Stimulated activated CD8-positive, alpha-beta memory T cell treated with anti-CD3 and anti-CD28 coated beads, Interleukin-7, amount 100 ng/mL, for 48 hours (primary cell): ENCODE measurements at places on chromosomes 11 and 22.

DNA sequence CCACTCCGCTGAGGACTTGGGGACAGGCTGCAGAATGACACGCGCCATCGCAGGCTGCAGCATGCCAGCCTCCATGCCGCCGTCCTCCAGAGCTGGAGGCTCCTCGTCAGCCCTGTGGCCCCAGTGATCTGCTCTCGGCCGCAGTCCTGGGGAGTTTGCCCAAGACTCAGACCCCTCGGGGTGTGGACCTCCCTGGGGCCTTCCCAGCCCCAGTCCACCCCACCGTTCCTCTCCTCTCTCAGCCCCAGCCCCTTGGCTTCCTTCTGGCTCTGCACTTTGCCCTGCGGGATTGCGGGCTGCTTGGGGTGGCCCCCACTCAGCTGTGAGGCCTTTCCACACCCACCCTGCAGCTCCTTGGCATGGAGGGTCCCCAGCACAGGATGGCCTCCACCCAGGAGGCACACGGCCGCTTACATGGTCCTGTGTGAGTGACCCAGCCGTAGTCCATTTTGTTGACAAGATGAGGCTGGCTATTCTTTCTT, 414.9 kb downstream of the TBC1D22A start:
- DNase-seq, result no peak

DNA sequence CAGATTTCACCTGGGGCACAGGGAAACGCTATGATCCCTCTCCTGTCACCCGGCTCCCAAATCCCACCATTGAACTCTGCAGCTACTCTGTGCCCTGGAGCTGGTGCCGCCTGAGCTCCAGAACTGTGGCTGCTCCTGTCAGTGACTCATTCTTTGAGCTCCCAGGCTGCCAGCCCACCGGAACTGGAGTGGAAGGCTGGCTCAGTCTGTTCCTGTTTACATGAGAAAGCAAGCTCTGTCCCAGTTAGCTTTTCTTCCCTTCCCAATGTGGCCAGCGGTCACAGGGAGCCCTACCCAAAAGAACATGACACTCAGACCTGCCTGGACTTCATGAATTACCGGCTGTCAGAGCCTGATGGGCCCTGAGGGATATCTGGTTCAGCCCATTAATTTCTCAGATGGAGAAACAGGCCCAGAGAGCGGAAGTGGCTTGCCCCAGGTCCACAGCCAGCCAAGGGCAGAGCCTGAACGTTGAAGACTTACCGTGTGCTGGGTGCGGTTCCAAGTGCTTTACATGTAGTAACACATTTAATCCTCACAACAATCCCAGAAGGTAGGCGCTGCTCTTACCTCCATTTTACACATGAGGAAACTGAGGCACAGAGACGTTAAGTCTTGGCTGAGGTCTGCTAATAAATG, 23.8 kb upstream of the IGSF22 start:
- DNase-seq, result no peak

GRCh38 chr11:130157840-130158239, 1.7 kb upstream of the ST14 start:
- no peak for DNase-seq

- DNase-seq, result no peak
These were observed 52.9 kb downstream of the C11orf58 start for GRCh38 chr11:16791191-16791961.

DNA sequence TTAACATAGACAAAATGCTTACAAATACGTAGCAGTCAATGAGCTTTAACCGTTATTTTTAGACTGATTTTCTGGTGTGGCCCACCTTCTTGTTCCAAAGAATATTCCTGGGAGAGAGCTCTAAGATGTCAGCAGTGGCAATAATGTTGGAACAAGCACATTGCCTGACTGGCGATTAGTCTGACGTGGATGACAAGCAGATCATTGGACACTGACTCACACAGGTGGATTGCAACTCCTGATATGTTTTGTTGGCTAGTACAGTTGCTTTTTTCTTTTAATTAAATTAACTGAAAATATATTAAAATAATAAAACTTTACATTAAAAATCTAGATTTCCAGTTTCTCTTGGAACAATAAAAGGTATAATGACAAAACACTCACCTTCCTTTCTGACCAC, 78.0 kb downstream of the TENM4 start:
- no peak for DNase-seq

DNA sequence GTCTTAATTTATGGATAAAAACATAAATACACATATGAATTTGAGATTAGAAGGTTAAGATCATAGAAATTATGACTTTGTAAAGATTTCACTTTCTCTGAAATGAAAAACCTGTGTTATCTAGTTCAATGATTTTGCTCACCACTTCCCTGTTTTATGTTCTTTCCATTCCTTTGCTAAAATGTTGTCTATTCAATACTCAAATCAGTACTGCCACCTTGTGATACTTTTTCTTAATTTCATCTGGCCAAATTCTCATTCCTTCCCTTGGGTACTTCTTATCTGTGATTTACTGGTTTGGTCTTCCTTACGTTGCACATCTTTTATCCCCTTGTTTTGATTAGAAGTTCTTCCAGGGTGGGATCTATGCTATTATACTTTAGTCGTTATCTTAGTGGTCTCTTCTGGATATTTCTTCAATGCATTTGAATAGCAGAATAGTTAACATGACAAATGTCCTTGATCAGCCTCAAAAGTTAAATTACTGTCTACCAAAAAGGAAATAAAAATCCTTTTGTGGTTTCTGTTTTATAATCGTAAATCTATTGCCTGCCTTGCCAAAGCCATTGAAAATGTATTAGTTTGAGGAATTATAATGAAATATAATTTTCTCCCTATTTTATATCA, 197.0 kb downstream of the PGR start:
- no peak for DNase-seq

DNA sequence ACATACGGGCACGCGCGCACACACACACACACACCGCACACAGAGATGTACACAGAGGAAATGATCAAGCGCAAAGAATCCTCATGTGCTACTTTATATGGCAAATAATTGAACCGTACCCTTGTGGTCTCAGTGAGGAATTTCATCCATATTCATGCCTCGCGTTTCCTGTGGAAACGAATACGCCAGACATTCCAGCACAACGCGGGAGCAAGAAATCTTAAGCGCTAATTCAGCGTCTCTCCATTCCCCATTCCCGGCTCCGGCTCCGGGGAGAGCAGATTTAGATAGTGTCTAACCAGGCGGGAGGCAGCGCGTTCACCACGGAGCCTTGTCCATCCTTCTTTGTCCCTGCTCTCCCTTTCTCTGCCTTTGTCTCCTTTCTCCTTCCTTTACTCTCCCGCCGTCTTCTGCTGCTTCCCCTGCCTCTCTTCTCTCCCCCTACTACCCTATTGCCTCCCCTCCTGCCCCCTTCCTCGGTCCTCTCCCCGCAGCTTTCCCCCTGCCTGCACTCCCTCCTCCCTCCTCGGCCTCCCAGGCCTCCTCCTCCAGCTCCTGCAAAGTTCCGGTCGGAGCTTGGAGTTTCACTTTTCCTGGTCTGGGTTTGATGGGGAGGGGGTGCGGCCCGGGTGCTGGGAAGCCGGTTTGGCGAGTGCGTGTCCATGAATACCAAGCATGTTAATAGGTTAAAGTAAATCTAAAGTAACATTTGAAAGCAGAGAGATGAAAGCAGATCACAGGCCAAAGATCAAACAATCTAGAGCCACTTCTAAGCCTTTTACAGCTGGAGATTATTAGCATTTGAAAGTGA, 579.3 kb downstream of the BUD13 start:
- no peak for DNase-seq

DNA sequence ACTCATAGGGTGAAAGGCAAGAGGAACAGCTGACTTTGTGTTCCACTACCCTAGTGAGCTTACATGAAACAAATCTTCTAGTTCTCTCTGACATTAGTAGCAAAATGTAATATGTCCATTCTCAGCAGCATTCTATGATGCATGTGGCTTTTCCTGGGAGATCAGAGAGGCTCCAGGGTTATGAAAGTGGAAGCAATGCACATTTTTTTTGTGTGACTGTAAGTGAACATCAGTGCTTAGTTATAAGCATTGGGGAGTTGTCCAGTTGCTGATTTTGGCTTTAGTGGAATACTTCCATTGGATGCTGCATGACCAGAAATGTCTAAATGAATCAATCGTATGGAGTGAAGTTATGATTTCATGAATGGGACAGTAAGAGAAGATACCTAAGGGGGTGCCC, 255.9 kb downstream of the FAT3 start:
- no peak for DNase-seq

GRCh38 chr22:23066200-23067022, 3.9 kb upstream of the GNAZ start:
- DNase-seq, result no peak

- DNase-seq, result no peak
These were observed 240.7 kb downstream of the BUD13 start for GRCh38 chr11:116532066-116532465.

DNA sequence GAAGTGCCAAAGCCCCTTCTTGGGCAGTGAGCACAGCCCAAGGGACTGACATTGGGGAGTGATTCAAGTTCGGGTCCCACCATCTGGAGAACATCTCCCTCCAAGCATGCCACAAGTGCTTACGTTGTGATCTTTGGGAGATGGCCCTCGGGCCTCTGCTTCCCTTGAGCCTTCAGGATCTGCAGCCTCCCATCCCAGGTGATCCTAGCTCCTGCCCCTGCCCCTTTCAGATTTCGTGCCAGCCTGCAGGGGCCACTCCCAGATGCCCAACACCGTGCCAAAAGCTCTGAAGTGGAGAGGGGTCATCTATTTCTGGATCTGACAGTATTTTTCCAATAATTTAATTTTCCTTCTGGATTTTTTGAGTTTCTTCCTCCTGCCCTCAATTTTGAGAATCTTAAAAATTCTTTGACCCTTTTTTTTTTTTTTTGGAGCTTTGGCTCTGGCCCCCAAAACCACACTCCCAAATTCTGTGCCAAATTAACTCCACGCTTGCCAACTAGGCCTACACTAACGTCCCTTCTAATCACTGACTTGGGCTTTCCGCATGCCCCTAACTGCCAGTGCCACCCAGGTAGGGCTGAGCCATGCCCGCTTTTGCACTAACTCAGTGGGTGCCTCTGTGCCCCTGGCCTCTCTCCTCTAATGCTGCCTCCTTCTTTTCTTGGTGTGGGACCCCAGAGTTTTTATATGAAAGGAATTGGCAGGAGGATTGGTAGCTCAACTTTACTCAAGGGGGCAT, 25.3 kb downstream of the PHLDB1 start:
- DNase-seq, result no peak

DNA sequence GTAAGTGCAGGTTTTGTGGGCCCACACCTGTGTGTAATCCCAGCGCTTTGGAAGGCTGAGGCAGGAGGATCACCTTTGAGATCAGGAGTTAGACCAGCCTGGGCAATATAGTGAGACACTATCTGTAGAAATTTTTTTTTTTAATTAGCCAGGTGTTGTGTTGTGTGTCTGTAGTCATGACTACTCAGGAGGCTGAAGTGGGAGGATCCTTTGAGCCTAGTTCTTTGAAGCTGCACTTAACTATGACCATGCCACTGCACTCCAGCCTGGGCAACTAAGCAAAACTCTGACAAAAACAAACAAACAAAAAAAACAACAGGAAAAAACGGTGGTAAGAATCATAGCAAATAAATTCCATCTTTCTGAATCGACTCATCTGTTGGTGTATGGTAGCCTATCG, 268.6 kb upstream of the PDGFD start:
- no peak for DNase-seq

- no peak for DNase-seq
These were observed 125.5 kb upstream of the MTMR2 start for GRCh38 chr11:96049426-96049825.

DNA sequence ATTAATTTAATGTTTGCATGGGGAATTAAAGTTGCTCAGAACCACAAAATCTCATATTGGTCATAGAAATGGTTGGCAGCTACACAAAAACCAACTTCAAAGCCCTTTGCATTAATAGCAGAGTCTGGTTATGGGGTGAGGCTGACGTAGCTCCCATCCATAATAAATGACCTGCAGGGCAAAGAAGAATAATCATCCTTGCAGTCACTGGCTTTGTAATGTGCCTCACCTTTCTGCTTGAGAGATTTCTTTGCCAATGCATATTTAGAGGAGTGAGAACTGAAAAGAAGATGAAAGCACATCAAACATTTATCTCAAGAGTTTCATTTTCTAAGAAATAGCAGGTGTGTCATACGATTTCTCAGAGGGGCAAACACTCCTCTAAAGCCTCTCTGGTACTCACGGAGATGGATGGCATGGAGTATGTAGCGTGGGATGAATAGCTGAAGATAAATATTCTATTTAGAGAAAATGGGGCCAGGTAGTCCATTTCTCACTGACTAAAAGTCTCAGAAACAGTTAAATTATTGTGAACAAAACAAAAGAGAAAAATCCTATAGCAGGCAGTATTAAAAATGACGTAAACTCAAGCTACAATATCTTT, 1491.9 kb downstream of the FAM181B start:
- DNase-seq, result no peak

GRCh38 chr11:21814169-21814568, 378.7 kb upstream of the ANO5 start:
- DNase-seq, result no peak

- no peak for DNase-seq
These were observed 843.0 kb downstream of the TBC1D22A start for GRCh38 chr22:47605441-47605840.

- peak; percentile 20 for DNase-seq
These were observed 3.4 kb upstream of the IGLL5 start for GRCh38 chr22:22884010-22884887.

- no peak for DNase-seq
These were observed 893 bp downstream of the SLC36A4 start for GRCh38 chr11:93196816-93197379.

- no peak for DNase-seq
These were observed 23.1 kb upstream of the MICAL2 start for GRCh38 chr11:12087075-12088004.

- DNase-seq, result no peak
These were observed 26.6 kb downstream of the SC5D start for GRCh38 chr11:121318848-121319834.

- DNase-seq, result no peak
These were observed 31.1 kb upstream of the SYT9 start for GRCh38 chr11:7220636-7221035.

DNA sequence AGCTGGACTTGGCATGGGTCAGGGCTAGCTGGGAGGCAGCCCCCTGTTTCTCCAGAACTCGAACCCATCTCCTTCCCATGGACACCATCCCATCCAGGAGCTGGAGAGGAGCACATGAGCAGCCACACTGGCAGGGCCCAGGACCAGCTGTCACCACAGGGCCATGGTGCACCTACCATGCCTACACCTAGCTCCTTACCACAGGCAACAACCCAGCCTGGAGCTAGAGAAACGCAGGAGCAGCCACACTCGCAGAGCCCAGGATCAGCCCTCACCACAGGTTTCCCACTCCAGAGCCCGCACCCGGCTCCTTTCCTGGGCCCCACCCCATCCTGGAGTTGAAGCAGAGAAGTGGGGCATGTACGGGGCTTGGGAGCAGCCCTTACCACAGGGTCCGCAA, 50.2 kb downstream of the GAB4 start:
- DNase-seq, result no peak

GRCh38 chr11:114156131-114156581, 96.6 kb downstream of the ZBTB16 start:
- DNase-seq, result no peak

- DNase-seq, result no peak
These were observed 194.6 kb upstream of the CCDC90B start for GRCh38 chr11:83480811-83481210.
